ENCODE measurements at places on chromosomes 2 and 18.

DNA sequence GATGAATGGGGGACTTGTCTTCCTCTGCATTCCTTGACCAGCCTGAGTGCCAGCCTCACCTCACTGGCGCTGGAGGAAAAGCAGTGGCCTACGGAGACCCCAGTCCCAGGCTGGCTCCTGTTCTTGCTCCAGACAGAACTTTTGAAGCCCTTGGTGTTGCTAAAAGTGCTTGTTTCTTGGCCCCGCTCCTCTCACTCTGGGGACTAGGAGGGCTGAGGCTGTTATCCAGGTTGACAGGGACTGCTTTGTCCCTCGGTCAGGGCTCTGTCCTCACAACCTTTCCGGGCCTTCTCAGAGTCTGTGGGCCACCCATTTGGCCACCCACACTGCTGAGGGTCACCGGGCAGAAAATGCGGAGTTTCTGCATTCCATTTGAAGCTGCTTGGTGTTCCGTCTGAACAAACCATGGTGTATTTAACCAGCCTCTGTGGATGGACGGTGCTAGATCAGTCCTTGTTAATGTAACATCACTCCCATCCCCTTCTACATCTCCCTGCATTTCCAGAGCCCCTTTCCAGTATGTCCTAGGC lies 25.6 kb downstream of the B3GNT7 start:
- DNase-seq: no peak

- DNase-seq: no peak
Observed at GRCh38 chr2:60414495-60415138, 138.8 kb downstream of the BCL11A start.

GRCh38 chr2:147456779-147457178 lies 388.1 kb upstream of the ACVR2A start:
- no peak for DNase-seq

DNA sequence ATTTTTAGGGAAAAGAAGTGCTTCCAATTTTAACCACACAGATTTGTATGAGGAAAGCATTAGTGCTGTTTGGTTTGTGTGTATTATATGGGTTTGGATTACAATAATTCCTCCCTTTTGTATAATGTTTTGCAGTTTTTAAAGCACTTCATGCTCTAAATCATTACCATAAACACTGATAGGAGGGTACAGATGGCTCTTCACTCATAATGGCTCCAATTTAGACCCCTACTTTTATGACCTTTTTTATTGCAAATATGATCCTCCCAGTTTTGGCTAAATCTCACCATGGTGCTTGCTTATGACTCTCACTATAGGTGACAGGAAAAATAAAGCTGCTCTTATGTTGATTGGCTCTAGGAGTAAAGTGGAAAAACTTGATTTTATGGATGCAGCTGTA lies 23.8 kb upstream of the TMEM17 start:
- no peak for DNase-seq

- no peak for DNase-seq
Observed at GRCh38 chr2:234623521-234623991, 126.7 kb upstream of the ARL4C start.

Measured in stimulated activated CD4-positive, alpha-beta T cell treated with anti-CD3 and anti-CD28 coated beads, TNF-alpha, amount 100 ng/mL, for 1 hour (primary cell).